ENCODE measurements at places on chromosomes 11 and 22.

DNA sequence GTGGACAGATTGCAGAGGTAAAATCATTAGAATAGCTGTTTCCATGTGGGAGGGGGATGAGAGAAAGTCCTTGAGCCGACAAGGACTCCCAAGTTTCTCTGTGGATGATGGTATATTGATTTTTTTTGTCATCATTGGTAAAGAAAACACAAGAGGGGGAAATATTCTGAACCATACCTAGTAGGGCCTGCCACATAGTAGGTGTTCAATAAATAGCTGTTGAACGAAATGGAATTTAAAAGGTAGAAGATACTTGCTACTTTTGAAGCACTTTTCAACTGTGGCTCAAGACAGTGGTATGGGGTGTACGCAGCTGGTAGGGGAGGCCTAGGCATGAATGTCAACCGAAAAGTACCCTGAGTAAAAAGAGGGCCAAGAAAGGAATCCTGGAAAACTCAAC is 2.1 kb downstream of the CAVIN3 start:
- no peak for DNase-seq

DNA sequence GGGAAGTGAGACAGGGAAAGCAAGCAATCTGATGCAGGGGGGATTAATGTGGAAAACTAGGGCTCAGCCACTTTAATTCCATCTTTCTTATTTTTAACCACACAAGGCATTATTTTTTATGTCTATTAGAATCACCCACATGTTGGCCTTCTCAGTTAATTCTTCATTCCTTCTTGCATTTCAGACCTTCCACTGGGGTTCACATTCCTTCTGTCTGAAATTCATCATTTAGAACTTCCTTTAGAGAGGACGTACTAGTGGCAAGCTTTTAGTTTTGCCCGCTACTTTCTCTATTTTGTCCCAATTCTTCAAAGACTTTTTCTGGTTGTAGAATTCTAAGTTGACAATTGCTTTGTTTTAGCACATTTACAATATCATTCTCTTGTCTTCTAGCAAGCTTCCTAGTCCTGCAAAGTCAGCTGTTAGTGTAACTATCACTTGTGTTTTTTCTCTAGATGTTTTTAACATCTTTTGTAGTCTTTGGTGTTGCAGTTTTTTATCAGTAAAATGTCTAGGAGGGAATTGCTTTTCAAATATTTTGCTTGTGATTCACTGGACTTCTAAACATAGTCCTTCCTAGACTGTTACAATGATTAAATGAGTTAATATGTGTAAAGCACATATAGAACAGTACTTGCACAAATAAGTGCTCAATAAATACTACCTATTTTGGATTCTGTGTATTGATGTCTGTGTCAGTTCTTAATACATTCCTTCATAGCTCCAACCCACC is 5.5 kb upstream of the NNMT start:
- DNase-seq, result peak; percentile 82

GRCh38 chr11:65131417-65131776 is 2.9 kb downstream of the SYVN1 start:
- no peak for DNase-seq

- DNase-seq, result no peak
Measured at GRCh38 chr11:117052196-117053149, 45.8 kb downstream of the SIK3 start.

GRCh38 chr11:2480874-2481220 is 36.0 kb downstream of the KCNQ1 start:
- DNase-seq, result no peak

GRCh38 chr22:27986937-27987336 is 67.9 kb upstream of the PITPNB start:
- no peak for DNase-seq

GRCh38 chr22:24380220-24380904 is 47.0 kb upstream of the ADORA2A start:
- no peak for DNase-seq

GRCh38 chr11:34426766-34427185 is 12.0 kb upstream of the CAT start:
- peak; percentile 37 for DNase-seq

DNA sequence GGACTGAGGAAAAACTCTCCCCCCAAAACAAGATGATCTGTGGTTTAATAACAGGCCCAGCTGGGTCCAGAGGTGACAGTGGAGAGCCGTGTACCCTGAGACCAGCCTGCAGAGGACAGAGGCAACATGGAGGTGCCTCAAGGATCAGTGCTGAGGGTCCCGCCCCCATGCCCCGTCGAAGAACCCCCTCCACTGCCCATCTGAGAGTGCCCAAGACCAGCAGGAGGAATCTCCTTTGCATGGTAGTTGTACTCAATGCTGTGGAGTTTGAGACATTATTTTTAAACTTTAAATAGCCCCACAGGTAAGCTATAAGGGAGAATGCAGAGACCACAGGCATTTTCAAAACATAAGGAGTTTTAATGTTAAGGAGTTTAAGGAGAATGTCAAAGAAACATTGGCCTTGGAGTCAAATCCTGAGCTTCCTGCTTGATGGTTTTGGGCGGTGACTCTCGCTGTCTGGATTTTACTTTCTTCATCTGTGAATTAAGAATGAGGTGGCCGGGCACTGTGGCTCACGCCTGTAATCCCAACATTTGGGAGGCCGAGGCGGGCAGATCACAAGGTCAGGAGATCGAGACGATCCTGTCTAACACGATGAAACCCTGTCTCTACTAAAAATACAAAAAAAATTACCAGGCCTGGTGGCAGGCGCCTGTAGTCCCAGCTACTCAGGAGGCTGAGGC is 6.8 kb downstream of the APOL1 start:
- DNase-seq, result no peak

- no peak for DNase-seq
Measured at GRCh38 chr11:22884217-22884616, 23.9 kb upstream of the CCDC179 start.

DNA sequence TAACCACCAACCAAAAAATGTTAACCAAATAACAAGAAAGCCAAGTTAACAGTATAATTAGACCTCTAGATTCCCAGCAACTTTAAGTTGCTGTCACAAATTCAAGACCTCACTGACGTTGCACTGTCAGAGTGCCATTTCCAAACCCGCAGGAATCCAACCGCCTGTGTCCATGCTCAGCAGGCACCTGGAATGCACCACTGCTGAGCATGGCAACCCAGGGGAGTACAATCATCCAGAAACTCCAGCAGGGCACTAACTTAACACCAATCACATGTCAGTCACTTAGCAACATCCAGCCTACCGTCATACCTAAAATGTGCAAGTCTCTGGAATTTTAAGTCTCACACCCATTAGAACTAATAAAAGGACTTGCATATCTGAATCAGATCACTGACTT is 48.8 kb downstream of the SMCO4 start:
- DNase-seq, result peak; percentile 92

- DNase-seq, result no peak
Measured at GRCh38 chr22:17302616-17303015, 66.6 kb upstream of the CECR2 start.

DNA sequence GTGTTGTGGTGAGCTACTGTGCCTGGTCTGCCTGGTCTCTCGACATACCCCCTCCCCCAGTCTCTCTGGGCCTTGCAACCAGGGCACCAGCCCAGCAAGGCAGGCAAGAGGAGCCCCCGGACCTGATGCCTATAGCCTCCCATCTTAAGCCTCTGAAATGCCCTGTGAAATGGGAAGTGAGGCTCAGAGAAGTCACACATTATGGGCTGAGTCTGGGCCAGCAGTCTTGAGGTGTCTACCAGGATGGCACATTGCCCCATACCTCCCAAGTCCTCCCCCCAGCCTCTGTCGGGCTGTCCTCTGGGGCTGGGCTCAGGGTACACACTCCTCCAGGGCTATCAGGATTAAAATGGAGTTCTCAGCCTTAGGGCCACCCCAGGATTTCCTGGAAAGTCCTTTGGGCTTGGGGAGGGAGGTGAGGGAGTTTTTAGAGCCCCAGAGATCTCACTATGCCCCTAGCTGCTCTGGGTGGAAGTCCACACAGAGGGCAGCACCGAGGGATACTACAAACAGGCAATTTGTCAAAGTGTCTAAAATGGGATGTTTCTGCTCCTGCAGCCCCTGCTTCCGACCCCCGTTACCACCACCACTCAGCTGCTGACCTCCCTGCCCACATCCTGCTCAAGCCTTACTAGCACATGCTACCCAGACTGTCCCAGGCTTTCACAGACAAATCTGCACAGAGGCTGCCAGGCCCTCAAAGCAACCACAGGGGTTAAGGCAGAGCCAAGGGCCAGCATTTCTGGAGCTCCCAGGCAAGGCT is 3.1 kb upstream of the SH3BP1 start:
- DNase-seq, result peak; percentile 86

DNA sequence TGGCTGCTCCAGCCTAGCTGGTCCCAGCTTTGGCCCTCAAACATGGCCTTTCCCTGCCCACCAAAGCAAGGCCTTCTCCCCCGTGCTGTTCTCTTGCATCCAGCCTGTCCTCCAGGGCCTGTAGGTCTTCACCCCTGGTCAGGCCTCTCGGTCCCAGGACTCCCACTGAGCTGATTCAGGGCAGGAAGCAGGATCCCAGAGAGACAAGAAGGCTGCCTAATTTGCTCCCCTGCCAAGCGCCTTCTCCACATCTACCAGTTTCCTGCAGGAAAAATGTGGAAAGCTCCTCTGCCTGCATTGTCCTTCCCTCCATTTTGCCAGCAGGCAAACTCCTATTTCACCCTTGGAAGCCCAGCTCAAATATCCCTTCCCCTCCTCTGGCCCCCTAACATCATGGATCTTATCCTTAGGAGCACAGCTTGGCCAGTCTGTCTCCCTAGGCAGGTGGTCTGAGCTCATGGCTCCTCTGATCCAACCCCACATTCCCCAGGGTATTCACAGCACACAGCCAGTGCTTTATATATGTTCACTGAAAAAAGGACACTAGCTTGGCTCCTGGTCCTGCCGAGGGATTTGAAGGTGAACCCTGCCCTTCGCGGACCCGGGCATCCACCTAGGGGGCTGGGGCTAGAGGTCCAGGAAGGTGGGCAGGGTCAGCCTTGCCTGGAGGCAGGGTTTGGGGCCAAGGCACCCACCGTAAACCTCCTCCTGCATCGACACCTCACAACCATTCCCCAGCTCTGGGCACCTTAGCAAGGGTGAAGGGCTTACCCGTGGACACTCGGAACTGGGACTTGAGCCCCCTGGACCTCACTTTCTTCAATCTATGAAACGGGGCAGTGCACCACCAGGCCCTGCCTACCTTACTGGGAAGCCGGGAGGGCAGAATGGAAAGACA is 968 bp downstream of the RHBDD3 start:
- DNase-seq, result no peak

- DNase-seq, result no peak
Measured at GRCh38 chr11:103898065-103898464, 138.4 kb upstream of the DDI1 start.

- no peak for DNase-seq
Measured at GRCh38 chr11:75731095-75731494, 13.5 kb downstream of the MOGAT2 start.

DNA sequence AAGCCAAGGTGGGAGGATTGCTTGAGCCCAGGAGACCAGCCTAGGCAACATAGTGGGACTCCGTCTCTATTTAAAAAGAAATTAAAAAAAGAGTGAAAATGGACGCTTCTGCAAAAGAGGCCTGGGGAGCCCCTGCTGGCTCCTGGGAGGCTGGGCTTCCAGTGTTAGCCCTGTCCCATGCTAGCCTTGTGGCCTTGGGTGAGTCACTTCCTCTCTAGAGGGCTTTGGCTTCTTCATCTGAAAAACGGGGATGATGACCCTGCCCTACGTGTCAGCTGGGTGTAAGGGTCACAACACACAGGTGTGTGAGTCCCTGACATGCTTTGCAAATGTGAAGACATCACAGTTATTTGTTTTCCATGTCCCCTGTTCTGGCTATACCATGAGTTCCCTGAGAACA is 32.8 kb downstream of the FAM227A start:
- DNase-seq, result no peak

- no peak for DNase-seq
Measured at GRCh38 chr22:49381595-49382450, 445.9 kb downstream of the BRD1 start.

GRCh38 chr11:106828576-106828975 is 189.7 kb downstream of the GUCY1A2 start:
- peak; percentile 15 for DNase-seq

DNA sequence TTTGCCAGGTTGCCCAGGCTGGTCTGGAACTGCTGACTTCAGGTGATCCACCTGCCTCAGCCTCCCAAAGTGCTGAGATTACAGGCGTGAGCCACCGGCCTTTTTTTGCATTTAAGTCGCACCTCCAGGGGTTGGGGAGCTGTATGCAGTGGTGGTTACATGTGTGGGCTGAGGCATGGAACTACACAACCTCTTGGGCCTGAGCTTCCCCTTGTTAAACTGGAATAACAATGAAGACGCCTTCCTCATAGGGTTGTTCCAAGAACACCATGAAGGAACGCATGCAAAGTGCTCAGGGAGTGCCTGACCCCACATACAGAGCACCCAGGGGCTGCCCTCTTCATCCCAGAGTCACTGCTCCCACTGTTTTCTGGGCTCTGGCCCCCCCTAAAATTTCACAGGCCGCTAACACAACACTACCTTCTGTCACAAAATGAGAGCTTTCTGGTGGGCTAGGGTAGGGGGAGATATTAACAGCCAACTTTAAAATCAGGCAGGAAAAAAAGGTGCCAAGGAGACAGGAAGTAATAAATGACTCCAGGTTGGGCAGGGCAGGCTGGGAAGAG is 1.3 kb upstream of the FAM118A start:
- no peak for DNase-seq

GRCh38 chr11:61957021-61957770 is 7.0 kb downstream of the BEST1 start:
- DNase-seq, result no peak

DNA sequence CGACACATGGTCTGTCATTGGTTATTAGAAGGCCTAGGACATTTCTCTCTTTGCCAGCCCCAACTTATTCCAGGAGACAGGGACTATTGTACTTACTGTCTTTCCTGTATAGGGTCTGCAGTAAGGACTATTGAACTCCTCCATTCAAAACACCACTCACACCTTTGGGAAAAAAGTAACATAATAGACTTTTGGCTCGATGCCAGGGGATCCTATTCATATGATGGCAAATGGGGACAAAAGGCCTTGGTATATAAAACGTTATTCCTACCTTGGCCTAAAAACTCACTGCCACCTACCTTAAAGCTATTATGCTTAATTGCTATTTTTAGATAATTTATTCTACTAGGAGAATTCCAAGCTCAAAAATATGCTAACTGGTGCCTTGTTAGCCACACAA is 6.3 kb upstream of the NDUFC2 start:
- no peak for DNase-seq

- no peak for DNase-seq
Measured at GRCh38 chr11:112118176-112118575, 31.5 kb downstream of the SDHD start.

GRCh38 chr22:24105631-24106030 is 75.7 kb upstream of the SUSD2 start:
- DNase-seq, result no peak

- DNase-seq, result no peak
Measured at GRCh38 chr11:117219001-117219400, 12.9 kb downstream of the PCSK7 start.

- DNase-seq, result peak; percentile 52
Measured at GRCh38 chr11:110349138-110349996, 53.0 kb upstream of the RDX start.

- DNase-seq, result peak; percentile 57
Measured at GRCh38 chr11:83971063-83971462, 684.9 kb upstream of the CCDC90B start.

- peak; percentile 71 for DNase-seq
Measured at GRCh38 chr11:8757047-8757446, 74.5 kb downstream of the RPL27A start.

GRCh38 chr22:41551877-41552582 is 7.8 kb upstream of the POLR3H start:
- no peak for DNase-seq

GRCh38 chr11:106420686-106421085 is 343.2 kb downstream of the AASDHPPT start:
- DNase-seq, result no peak

Data from astrocyte (in vitro differentiated cells and primary cell).